ENCODE measurements at places on chromosomes 5 and 9.

- no peak for DNase-seq
Measured at GRCh38 chr9:136533775-136534157, 12.1 kb downstream of the NOTCH1 start.

GRCh38 chr9:131238402-131239021 is 37.8 kb downstream of the FAM78A start:
- no peak for DNase-seq

DNA sequence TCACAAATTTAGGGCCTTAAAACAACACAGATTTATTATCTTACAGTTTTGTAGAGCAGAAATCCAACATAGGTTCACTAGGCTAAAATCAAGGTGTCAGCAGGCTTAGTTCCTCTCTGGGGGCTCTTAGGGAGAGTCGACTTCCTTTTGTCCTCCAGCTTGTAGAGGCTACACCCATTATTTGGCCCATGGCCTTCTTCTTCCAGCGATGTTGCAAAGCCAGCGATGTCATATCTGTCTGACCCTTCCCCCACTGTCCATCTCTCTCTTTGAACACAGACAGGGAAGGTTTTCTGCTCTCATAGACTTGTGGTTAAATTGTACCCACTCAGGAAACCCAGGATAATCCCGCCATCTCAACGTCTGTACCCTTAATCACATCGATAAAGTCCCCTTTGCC is 60.3 kb upstream of the SHB start:
- DNase-seq: no peak

DNA sequence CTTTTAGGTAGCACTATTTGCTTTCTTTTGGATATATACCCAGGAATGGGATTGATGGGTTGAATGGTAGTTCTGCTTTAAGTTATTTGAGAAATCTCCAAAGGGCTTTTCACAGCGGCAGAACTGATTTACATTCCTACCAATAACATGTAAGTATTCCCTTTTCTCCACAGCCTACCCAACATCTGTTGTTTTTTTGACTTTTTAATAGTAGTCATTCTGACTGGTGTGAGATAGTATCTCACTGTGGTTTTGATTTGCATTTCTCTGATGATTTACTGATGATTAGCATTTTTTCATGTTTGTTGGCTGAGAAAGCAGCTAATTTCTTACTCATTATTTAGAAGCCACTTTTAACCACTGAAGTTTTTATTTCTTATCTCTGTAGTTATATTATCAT is 221.1 kb upstream of the ACTBL2 start:
- DNase-seq: no peak

DNA sequence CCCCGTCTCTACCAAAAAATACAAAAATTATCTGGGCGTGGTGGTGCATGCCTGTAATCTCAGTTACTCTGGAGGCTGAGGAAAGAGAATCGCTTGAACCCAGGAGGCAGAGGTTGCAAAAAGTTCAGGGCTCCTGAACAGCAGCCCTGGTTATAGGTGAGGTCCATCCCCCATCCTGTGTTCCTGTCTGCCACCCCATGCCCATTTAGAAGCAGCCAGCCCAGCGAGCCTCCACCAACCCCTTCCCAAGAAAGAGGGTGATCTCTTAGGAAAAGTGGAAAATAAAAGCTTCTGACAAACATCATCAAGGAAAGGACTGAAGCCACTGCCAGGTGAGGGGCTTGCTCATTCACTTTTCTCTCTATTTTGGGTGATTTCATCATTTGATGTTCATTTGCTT is 55.8 kb downstream of the FSTL4 start:
- no peak for DNase-seq

- no peak for DNase-seq
Measured at GRCh38 chr5:155480731-155481131, 467.2 kb downstream of the KIF4B start.

GRCh38 chr5:135591277-135591676 is 12.5 kb upstream of the CXCL14 start:
- no peak for DNase-seq

GRCh38 chr9:127778280-127779135 is at the start of gene SH2D3C:
Gene SH2D3C, minus strand, starts transcription at chr9:127778666. Its CDS starts 39 bp downstream, at chr9:127778627.
- no peak for DNase-seq

DNA sequence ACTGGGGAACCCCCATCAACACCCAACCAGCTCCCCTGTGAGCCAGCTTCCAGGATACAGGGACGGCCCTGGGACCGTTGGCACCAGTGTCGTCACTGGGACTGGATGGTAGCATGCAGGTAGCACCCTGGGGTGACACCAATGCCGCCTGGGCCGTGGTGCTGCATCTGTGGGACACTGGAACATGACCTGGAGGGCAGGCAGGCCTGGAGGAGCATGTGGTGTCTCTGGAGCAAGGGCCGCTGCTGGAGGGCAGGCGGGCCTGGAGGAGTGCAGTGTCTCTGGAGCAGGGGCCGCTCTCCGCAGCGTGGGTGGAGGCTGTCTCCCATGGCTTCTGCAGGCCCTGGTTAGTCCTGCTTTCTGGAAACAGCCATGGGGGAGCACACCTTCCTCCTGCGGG is 13.1 kb downstream of the LPCAT1 start:
- DNase-seq: no peak

DNA sequence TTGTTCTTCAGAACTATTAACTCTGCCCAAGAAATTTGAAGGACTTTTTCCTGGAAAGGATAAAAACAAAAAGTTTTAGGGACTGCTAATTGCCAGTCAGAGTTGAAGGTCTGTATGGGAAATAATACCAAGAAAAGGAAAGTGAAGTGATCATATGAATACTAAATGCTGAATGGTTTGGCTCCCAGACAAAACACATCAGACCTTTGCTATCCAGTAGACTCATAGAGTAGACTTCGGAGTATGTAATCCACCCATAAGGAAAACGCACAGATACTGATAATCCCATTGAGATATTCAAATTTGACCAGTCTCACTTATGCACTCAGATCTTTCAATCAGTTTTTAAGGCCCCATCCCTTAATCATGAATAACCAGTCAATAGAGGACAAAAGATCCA is 319.0 kb upstream of the PTGER4 start:
- DNase-seq: no peak

Data from putamen (tissue), 1 donor.